LHCN-M2 (cell line): ENCODE measurements at places on chromosomes 3 and 15. TPM values are rescaled to one million over a fixed set of nuclear protein-coding genes. Genes with fewer than 3 reads are reported as not detected.

DNA sequence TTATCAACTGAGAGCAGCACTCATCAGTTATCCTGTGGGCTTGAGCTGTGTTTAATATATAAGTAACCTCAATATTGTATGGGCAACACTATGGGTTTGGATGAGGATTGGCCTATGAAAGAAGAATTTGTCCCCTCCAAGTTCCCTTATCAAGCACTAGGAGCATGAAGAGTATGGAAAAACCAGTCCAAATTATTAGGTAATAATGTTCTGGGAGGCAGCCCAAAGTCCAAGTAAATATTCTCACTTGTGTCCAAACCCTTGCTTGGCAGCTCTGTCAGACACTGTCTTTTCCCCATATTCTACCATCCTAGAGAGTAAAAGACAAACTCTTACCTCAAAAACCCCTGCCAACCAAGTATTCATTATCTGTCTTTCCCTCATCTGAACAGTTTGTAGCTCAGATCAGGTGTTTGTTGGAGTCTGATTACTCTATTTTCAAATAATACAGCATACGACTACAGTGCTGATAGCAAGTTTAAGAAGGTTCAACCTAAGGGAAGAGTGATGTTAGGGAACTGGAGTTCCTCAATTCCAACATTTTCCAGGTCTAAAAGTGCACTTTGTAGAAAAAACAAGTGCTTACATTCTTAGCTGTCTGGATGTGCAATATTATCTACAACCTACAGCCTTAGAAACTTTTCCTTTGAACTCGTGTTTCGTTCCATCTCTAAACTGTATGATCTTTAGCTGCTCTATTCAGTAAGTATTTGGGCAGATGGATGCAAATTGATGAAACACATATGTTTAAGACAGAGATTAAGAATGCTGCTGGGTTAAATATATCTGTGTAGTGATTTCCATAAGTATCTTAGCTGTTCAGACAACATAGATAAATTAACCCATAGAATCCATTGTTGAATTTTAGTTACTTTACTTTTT is 89.7 kb upstream of the PHLDB2 start:
- DNase-seq = no peak

GRCh38 chr3:69250014-69250413 is 127.6 kb upstream of the LMOD3 start:
- DNase-seq = no peak

The VEPH1 gene
- total RNA-seq = 49.0 and 49.6 TPM in 2 replicates

The RAB6B gene
- total RNA-seq = 0.32 and 0.69 TPM in 2 replicates

DNA sequence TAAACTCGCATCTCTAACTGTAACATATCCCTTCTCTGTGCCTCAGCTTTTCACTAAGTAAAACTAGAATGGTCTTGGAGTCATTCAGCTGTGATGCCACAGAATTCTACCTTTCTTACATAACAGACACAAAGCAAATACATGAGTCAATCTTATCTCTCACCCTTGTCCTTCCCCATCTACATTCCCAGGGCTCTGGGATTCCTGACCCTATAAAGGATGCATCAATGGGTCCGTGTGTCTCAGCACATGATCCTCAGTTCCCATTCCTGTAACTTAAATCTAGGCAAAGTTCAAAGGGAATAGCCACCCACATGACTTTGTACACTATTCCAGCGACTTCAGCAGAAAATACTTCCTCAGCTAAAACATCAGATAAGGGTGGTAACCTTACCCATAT is 11.8 kb upstream of the ARL8B start:
- DNase-seq = no peak

The SLC25A20 gene
- total RNA-seq = 14.5 and 17.5 TPM in 2 replicates

DNA sequence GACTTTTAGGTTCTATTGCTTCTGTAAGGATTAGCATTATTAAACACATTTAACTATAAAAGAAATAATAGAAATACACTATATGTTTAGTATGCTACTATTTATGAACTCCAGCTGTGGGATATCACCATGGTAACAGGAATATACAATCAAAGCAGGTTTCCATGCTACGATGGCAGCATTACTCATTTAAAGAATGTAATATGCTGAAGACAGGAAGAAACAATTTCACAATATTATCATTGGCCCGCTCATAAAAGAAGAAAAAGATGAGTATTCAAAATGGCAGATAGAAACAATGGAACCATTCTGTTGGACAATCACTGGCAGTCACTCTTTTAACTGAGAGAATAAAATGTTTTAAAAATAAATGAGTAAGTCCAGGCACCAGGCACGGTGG is 153.4 kb downstream of the CBLB start:
- peak; percentile 71 for DNase-seq

DNA sequence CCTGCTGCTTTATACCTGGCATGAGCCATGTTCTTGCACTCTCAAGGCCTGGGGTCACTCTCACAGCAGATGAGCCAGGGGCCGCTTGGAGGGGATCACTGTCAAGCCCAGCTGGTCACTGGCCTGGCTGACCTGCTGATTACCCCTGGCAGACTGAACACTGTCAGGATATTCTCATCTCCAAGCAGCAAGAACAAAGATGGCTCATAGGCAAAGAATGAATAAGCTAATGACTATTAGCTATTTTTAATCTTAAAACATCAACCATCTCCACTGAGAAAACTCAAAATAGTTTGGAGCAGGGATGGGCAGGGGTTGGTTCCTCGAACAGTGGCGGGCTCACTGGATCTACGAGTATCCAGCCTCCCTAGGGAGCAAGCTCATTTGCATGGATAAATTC is 64.4 kb upstream of the ACAN start:
- peak; percentile 1 for DNase-seq

DNA sequence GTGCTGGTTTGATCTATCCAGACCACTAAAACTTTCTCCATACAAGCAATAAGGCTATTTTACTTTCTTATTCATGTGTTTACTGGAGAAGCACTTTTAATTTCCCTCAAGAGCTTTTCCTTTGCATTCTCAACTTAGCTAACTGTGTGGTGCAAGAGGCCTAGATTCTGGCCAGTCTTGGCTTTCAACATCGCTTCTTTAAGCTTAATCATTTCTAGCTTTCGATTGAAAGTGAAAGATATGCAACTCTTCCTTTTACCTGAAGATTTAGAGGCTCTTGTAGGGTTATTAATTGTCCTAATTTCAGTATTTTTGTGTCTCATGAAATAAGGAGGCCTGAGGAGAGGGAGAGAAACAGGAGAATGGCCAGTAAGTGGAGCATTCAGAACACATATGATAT is 234.8 kb upstream of the GADL1 start:
- DNase-seq = no peak

- peak; percentile 2 for DNase-seq
Measured at GRCh38 chr3:53794597-53794996, 51.6 kb downstream of the CHDH start.

The TPRG1 gene
- 0.19 and 0.86 TPM in 2 replicates for total RNA-seq

The SIDT1 gene
- total RNA-seq = not detected in 2 replicates

DNA sequence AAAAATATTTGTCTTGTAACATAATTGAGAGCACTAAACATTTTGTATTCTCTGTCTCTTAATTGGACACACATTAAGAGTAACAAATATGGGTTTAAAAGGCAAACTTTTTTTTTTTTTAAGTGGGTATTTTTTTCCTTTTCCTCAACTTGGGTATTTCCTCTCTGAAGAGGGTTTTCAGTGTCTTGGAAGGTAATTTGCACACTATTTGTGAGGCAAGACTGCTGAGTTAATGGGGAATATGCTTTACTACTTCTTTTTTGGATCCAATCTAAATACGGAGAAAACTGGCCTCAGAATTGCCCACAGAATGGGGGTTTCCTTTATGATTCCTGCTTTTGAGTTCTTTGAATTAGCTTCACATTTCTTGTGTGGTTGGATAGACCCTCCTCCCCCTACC is 105.2 kb downstream of the FNDC3B start:
- DNase-seq = no peak

DNA sequence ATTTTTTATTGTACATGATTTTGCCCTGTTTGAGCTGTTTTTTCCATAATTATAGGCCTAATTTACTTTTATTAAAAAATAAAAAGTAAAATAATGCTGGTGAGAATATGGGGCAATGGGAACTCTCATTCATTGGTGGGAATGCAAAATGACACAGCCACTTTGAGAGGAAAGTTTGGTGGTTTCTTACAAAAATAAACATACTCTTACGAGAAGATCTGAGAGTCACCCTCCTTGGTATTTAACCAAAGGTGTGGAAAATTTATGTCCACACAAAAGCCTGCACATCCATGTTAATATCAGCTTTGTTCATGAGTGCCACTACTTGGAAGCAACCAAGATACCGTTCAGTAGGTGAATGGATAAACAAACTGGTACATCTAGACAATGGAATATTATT is 9.8 kb downstream of the MUC13 start:
- DNase-seq = no peak

- DNase-seq = no peak
Measured at GRCh38 chr3:71012971-71013370, 570.6 kb downstream of the FOXP1 start.

GRCh38 chr3:49158103-49158709 is 7.9 kb downstream of the CCDC71 start:
- no peak for DNase-seq

DNA sequence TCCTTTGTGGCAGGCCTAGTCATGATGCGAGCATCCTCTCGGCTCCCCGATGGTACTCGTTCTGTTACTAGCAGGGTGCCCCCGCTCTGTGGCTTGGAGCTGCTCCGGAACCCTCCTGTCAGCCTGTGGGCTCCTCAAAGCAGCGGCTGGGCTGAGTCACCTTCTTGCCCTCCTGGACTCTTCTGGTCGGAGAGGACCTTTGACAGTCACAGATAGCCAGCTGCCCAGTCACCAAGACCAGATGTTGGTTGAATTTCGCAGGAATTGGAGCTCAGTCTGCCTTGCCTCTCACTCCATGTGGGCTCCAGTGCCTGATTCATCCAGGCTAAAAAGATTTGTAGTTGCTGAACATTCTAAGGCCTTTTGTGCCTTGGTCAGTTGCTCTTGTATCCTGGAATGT is 94.5 kb downstream of the CHCHD6 start:
- no peak for DNase-seq

DNA sequence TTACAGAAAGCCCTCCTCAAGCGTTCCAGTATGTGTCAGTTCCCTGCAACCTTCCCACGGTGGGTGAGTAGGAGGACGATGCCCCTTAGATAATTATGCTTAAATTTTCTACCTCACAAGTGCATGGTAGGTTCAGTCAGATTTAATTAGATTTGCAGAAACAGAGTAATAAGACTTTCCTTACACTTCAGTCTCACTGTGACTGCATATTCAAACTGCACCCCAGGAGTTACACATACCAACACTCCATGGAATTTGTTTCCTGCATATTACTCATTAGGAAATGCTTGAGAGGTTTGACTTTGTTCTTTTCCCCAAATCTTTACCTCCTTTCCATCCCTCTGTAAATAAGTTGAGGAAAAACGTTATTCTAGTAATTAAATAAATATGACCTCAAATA is 108.8 kb downstream of the ARRDC4 start:
- no peak for DNase-seq

The PEX11A gene
- 3.5 and 6.0 TPM in 2 replicates for total RNA-seq

The TCF12 gene
- 108 and 111 TPM in 2 replicates for total RNA-seq

- peak; percentile 97 for DNase-seq
Measured at GRCh38 chr3:150106740-150107428, 136.2 kb upstream of the PFN2 start.

The TGM4 gene
- total RNA-seq = 0.06 and 0.13 TPM in 2 replicates

DNA sequence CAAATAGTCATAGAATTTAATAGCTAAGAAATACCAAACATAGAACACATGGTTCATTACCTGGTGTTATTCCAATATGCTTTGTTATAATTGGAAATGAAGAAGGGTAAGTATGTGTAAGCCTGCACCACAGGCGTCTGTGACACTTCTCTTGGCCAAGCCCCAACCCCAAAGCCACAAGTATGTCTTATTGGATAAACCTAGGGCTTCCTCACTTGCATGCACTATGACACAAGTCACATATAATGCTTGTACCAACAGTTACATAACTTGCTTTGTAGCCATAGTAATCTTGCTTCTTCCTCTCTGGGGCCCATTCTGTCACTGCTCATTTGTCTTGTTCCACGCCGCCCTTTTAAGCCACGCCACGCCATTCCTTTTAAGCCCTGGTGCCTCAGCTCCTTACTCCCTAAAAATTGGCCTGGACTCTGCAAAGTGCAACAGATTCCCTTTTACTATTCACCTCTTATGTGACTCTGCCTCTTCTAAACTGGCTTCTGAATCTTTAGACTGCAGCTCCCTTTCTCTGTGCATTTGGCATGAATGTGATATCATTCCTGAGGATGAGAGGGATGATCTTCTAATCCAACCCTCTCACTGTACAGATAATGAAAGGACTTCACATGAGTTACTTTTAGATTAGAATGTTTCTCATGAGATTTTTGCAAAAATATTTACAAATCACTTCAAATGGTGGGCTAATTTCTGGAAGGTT is 48.1 kb upstream of the EPHA3 start:
- DNase-seq = peak; percentile 80

DNA sequence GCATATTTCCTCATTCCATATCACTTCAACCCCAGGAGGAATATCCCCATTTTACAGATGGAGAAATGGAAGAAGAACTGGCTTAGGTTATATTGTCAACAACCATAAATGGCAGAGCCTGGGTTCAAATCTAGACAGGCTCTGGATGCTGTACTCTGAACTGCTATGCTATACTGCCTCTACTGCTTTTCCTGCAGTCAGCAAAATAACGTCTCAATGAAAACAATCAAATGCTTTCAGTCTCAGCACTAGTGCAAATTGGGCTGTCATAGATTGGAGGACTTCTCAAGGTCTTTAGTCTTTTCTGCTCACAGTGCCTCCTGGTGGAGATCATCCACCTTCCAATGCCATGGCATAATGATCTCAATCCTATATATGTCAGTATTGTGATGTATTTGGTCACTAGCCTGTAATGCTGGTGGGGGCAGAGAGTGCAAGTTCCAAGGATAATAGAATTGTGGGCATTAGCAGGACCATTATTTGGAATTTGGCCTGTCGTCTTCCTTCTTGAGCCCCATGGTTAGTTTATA is 285.0 kb downstream of the CLSTN2 start:
- DNase-seq = no peak

The ZNF445 gene
- total RNA-seq = 4.9 and 6.3 TPM in 2 replicates

DNA sequence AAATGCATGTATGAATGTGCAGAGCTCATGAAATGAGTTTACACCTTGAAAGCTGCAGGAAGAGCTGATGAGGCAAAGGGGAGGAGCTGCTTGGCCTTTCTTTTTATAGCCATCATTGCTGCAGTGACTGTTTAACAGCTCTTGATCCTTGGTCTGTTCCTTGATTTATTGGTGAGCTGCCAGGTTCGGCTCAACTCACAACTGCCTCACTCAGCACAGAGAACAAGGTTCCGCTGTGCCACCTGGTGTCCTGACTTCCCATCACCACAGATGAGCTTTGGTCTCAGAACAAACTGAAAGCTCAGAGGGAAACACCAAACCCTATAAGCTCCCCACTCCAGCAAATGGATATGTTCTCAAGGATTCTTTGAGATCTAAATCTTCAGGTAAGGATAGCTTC is 626.1 kb downstream of the MAGI1 start:
- DNase-seq = no peak

DNA sequence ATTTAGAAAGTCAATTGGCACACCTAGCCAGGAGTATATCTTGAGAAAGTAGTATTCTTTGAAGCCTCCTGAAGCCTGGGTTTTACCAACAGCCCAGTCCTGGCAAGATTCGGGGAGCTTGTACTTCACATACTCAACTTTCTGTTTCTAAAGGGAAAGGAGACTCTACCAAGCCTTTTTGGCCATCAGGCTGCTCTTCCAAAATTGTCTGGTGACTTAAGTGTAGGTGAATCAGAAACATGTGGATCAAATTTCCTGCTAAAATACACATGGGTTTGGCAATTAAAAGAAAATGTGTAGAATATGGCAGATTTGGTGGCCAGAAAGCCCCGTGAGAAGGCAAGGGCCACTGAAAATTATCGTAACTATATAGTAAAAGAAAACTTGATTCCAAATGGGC is 15.9 kb upstream of the GREM1 start:
- DNase-seq = no peak
